ENCODE measurements at places on chromosomes 1 and 21. TPM values are rescaled to one million over a fixed set of nuclear protein-coding genes. Genes with fewer than 3 reads are reported as not detected.

S100A9 gene
- total RNA-seq = 0.59 TPM

RGS5 gene
- 4.6 TPM for total RNA-seq

LGR6 gene
- 0.20 TPM for total RNA-seq

SELL gene
- total RNA-seq = 4.1 TPM

NHLH1 gene
- 0.12 TPM for total RNA-seq

HDGF gene
- 304 TPM for total RNA-seq

CR1L gene
- total RNA-seq = 0.15 TPM

TSSK3 gene
- 1.6 TPM for total RNA-seq

MROH9 gene
- total RNA-seq = not detected

- no peak for DNase-seq
Measured at GRCh38 chr1:54112705-54113368, 40.0 kb downstream of the CDCP2 start.

GRCh38 chr1:118244194-118244593 lies 59.2 kb upstream of the SPAG17 start:
- DNase-seq = no peak

DNA sequence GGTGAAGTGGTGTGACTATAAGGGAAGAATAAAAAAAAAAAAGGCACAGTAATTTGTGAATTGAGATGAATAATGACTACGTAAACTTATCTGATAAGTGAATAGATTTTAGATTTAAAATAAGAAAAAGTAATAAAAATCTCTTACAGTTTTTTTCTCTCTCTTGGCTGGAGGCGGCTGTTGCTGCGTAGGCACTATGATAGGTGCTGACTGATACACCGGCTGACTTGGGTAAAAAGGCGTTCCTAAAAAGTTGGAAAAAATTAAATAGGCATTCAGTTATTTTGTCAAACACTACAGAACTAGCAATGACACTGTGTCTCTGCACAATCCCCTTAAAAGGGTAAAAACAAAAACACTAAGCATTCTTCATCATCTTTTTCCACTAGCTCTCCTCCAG lies 185.7 kb upstream of the HP1BP3 start:
- DNase-seq = no peak

- DNase-seq = no peak
Measured at GRCh38 chr1:25432749-25433388, 2.2 kb downstream of the MACO1 start.

- peak; percentile 26 for DNase-seq
Measured at GRCh38 chr1:188937965-188938551, 1539.6 kb downstream of the BRINP3 start.

GRCh38 chr1:182368903-182369302 lies 22.7 kb downstream of the GLUL start:
- no peak for DNase-seq

GRCh38 chr1:207398986-207399385 lies 55.1 kb upstream of the CR2 start:
- DNase-seq = no peak

- no peak for DNase-seq
Measured at GRCh38 chr1:61921435-61921834, 179.2 kb downstream of the PATJ start.

DNA sequence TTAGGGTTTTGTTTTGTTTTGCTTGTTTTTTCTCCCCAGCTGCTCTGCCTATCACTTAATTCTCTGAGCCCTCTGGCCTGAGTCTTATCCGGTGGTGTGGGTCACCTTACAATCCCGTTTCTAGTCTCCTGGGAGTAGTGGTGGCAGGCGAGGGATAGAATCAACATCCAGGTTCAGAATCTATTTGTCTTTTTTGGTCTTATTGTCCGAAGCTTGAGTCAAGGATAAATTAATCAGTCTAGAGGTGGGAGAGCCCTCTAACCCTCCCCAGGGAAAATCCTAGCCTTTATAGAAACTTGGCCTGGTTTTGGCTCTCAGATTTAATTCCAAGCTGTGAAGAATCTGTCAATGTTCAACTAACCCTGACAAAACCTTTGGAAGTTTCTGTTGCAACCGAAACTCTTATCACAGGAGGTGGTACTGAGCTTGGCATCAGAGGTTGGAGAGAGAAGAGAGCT lies 246.3 kb downstream of the FGGY start:
- DNase-seq = no peak

- no peak for DNase-seq
Measured at GRCh38 chr21:38988509-38989378, 183.0 kb downstream of the ETS2 start.

DNA sequence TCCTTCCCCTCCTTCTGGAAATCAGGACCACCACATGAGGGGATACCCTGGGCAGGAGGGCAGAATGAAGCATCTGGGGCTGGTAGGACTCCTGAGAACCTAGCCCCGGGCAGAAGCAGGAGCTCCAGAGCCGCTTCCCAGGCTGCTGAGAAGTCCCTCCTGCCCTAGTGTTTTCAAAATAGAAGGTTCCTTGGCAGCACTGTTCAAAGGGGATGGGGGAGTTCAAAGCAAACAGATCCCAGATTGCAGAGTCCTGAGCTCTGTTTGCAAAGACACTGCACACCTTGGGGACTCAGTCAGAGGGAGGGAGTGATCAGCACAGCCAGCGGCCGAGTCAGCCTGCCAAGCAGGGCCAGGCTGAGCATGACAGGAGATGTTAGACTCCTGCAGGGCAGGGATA lies 177.8 kb downstream of the PTPRU start:
- no peak for DNase-seq

DNA sequence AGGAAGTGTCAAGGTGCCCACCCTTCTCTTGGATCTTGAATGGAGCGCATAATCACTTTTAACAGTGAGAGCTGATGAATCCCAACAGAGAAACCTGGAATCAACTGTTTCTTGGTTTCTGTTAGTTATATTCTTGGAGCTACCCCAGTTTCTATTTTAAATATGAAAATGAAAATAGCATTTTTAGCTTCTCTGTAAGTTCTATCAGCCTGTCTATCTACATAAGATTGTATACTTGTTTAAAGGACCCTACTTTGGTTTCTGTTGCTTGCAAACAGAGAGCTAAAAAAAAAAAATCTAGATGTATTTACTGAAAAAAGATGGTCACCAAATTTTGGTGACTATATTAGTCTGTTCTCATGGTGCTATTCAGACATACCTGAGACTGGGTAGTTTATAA lies 670.0 kb downstream of the NCAM2 start:
- no peak for DNase-seq

GRCh38 chr21:42855937-42856335 lies 23.4 kb downstream of the WDR4 start:
- no peak for DNase-seq

DNA sequence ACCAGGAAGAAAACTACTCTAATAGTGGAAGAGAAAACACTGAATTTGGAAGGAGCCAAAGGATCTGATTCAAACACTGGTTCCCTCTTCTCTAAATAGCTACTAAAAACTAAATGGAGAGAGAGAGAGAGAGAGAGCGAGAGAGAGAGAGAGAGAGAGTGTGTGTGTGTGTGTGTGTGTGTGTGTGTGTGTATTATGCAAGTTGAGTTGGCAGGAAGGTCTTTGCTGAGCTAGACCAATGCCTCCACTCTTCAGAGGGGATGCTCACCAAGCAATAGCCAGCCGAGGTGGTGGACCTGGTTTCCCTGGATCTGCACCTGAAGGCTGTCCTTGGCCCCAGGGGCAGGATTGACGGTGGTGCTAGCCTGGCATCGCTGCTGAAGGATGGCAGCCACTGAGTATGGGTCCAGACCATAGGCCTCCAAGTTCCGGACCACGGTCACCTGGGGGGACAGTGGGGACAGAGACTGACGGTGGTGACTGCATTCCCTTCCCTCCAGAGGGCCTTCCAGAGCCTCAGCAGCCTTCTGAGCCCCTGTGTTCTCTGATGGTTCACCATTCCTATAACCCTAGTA lies 18.8 kb downstream of the EIF2D start:
- no peak for DNase-seq

DNA sequence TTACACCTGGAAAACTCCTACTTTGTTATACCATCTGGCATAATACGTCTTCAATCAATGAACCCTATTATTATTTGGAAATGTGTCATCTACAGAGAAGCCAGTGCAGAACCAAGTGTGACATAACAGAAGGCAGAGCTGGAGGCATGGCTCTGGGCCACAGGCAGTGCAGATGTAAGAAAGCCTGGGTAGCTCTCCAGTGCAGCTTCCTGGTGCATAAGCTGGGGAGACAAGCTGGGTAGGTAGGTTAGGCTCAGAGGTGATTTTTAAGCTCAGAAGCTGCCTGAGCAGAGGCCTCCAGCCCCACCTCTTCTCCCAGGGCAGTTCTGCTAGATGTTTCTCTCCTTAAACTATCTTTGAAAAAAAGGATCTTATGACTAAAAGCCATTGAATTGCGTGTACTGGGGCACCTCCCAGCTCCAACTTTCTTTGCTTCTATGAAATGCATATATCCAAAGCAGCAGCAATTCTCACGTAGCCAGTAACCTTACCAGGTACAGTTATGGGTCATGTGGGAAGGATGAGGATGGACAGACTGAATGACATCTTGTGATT lies 30.7 kb downstream of the AKNAD1 start:
- no peak for DNase-seq

DNA sequence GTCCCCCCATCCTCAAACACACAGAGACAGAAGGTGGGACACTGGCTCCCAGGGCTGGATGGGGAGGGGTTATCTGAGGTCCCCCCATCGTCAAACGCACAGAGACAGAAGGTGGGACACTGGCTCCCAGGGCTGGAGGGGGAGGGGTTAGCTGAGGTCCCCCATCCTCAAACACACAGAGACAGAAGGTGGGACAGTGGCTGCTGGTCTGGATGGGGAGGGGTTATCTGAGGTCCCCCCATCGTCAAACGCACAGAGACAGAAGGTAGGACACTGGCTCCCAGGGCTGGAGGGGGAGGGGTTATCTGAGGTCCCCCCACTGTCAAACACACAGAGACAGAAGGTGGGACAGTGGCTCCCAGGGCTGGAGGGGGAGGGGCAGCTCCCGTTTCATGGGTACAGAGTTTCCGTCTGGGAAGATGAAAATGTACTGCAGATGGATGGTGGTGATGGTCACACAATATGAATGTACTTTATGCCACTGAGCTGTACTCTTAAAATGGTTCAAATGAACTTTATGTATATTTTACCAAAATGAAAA lies 69.2 kb downstream of the SCCPDH start:
- no peak for DNase-seq

- DNase-seq = no peak
Measured at GRCh38 chr1:30928171-30928570, 19.6 kb upstream of the SDC3 start.

GRCh38 chr1:56508523-56508983 lies 70.8 kb downstream of the PLPP3 start:
- no peak for DNase-seq

GRCh38 chr1:155706139-155706538 lies 17.2 kb downstream of the DAP3 start:
- peak; percentile 24 for DNase-seq

DNA sequence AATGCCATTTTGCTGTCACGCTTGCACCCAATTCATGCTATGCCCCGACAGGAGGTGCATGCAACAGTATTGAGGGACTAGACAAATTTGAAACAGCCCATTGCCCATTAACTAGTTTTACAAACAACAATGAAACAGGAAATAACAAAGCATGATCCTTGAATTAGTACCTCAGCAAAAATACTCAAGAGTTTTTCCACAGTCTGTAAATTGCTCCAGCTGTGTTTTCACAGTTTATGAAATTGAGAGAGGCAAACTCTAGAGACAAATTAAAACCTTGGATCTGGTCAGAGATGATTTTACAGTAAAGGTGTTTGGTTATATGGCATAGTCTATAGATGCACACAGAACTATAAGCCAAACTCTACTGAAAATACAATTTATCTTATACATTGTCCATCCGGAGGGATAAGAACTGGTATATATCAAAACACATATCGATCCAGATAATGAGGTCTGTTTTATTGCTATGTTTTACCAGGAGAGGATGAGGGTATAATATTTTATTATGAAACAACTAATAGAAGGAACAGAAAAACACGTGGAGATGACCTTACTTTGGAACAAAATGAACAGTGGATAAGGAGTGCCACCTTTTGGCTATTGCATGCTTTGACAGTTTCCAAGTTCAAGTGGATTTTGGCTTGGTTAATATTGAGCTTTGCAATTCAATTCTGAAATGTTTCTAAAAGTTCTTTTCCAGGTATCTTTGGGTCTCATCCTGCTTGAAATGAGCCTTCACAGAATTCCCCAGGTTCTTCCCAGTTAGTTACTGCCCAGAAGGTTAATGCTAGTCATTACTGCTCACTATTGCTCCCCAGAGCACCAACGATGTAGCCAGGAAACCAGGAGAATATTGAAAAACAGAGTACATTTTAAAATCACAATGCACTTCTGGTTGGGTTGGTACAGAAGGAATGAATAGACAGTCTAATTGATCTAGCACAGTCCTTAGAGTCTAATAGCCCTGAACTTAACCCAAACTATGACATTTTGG lies 45.7 kb downstream of the ZC3H11B start:
- peak; percentile 21 for DNase-seq

DNA sequence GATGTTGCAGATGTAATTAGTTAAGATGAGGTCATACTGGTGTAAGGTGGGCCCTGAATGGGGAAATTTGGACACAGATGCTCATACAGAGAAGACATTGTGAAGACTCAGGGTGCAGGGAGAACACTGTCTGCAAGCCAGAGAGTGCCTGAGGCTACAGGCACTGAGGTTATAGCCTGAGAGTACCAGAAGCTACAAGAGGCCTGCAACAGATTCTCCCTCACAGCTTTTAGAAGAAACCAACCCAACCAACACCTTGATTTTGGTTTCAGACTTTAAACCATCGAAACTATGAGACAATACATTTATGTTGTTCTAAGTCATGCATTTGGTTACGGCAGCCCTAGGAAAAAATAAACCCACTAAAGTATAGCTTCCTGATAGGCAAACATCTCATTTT lies 321.7 kb upstream of the USP25 start:
- no peak for DNase-seq

DNA sequence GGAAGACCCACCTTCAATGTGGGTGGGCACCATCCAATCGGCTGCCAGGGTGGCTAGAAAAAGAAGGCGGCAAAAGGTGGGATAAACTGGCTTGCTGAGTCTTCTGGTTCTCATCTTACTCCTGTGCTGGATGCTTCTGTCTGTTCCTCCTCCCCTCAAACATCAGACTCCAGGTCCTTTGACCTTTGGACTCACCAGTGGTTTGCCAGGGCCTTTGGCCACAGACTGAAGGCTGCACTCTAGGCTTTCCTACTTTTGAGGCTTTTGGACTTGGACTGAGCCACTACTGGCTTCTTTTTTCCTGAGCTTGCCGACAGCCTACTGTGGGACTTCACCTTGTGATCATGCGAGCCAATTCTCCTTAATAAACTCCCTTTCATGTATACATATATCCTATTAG lies 55.9 kb downstream of the VCAM1 start:
- no peak for DNase-seq
